Thymus (tissue), 14 donors: ENCODE measurements at places on chromosomes 11 and 22. TPM values are rescaled to one million over a fixed set of nuclear protein-coding genes. Genes with fewer than 3 reads are reported as not detected.

GRCh38 chr22:46083383-46084350, 66.7 kb upstream of the PPARA start:
- no peak for DNase-seq

GRCh38 chr11:69945157-69945556, 125.9 kb upstream of the FGF3 start:
- no peak for DNase-seq

DNA sequence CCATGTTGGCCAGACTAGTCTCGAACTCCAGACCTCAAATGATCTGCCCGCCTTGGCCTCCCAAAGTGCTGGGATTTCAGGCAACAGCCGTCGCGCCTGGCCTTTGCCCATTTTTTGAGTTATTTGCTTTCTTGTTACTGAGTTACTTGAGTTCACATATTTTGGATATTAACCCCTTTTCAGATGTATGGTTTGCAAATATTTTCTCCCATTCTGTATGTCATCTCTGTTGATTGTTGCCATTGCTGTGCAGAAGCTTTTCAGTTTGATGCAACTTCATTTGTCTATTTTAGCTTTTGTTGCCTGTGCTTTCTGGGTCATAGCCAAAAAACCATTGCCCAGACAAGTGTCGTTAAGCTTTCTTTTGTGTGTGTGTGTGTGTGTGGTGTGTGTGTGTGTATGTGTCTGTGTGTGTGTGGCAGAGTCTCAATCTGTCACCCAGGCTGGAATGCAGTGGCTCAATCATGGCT, 6.8 kb downstream of the TSGA10IP start:
- DNase-seq: no peak

DNA sequence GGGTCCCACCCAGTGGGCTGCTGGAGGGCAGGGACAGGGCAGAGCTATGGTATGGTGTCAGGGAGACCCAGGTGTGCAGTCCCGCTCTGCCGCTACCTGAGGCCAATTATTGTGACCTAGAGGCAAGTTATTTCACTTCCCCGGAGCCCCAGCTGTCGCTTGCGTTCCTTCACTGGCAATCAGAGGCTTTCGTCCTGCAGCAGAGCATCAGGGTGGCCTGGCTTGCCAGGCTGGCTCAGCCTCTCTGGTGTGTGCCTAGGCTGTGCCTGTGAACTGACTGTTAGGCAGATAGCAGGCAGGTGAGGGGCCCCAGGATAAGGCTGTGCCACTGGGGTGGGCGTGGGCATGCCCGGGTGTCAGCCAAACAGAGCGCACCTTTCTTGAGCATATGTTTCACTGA, 31.4 kb downstream of the GLB1L2 start:
- DNase-seq: no peak

DNA sequence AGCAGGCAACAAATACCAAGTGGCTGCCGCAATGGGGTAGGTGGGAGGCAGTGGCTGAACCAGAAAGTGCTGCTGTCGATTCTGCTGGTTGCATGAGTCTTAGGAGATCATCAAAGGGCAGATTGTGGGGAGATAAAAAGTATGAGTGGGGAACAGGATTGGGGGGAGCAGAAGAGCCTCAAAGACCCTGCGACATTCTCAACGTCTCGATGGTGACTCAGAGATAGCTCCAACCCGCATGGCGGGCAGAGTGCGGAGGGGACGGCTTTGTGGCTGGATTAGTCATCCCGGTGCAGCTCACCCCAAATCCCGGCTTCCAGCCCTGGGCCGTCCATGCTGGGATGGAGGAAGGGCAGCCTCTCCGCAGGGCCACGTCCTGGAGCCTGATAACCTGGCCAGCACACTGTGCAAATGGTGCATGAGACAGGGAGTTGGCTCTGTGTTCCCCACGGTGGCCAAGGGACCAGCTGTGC, 11.6 kb upstream of the RTN4R start:
- DNase-seq: no peak

GRCh38 chr11:126360049-126360446, 4.6 kb downstream of the ST3GAL4 start:
- no peak for DNase-seq

DNA sequence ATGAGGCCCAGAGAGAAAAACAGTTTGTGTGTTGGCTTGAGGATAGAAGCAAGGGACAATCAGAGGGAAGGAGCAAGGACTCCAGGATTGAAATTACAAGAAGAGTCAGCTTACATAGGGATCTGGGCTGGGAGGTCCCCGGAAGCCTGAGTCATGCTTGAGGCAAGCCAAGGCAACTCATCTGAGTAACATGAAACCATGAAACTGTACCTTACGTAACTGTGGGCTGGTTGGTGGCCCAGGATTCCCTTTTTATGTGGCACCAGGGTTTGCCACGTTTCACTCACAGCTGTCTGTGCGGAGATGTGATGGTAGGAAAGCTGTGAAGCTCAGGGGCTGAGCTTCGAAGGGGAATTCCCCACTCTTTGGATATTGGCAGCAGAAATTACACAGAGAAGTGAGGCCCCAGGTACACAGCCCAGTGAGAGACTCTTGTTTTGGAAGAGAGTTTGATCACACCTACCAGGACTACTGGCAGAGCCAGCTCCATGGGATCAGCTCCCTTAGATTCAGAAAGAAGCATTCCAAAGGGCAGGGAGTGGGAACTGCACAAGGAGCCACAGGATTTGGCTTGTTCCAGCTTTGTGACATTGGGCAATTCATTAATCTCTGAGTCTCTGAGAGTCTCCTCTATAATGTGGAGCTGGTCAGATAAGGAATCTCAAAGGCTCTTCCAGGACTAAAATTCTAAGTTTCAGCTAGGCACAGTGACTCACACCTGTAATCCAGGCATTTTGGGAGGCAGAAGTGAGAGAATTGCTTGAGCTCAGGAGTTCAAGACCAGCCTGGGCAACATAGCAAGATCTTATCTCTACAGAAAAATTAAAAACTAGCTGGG, 7.8 kb downstream of the SLC5A1 start:
- DNase-seq: no peak

DNA sequence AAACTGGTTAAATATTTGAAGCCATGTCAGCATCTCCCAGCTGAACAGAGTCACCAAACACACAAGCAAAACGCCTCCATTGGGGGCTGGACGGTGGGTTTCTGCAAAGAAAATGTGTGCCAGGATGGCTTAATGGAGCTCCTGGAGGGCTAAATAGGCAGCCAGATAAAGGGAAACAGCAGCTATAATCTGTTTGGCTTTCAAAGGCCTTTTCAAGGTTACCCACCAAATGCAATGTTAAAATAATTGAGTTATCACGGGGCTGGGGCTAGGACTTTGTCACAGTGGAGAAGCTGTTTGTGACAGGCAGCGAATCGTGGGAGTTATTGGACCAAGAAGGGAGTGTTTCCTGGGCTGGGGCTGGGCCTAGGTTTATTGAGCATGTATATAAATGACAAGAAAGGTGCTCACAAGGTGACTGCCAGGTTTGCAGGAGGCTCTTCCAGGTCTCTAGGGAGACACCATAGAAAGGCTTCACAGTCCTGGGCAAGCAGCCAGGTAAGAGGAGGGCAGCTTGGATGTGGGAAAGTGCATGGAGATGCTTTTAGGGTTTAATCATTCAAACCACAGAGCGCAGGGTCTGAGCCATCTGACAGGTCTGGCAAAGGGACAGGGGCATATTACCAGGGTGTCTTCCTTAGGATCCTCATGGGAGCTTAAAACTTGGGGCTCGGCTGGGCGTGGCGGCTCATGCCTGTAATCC, 28.3 kb downstream of the GRIK4 start:
- DNase-seq: no peak

- DNase-seq: no peak
Measured at GRCh38 chr22:23083315-23084021, 13.1 kb downstream of the GNAZ start.

DNA sequence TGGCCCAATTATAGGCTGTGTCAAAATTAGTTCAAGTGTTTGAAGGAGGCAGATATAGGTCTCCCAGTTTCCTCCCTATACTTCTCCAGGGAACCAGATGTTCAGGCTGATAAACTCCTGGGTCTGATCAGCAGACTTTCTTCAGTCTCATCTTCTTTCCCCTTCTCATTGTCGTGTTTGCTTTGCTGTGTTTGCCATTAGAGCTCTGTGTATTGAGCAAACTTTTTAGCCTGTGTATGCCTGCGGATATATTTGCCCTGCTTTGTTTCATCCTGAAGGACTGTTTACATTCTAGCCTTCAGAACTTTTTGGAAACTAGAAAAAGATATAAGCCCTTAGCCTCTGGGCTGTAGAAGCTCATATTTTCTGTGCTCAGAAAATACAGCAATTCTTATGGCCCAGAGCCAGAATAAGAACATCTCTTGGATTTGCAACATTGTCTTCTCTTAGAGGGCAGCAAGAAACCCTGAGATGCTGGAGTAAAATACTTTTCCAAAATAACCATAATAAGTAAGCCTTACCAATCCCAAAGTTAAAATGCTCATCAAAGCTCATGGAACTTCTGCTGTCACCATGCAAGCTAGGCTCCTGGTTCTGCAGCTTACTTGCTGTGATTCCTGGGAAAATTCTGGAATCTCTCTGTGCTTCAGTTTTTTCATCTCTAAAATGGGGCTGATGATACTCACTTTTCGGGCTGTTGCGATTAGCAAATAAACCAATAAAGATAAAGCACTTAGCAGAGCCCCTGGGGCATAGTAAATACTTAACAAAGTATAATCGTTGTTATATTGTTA, 34.1 kb upstream of the ME3 start:
- no peak for DNase-seq

- DNase-seq: no peak
Measured at GRCh38 chr11:44243595-44244343, 66.2 kb downstream of the ALX4 start.

- DNase-seq: no peak
Measured at GRCh38 chr22:36873614-36874308, 13.0 kb downstream of the NCF4 start.

- no peak for DNase-seq
Measured at GRCh38 chr11:126113012-126113411, 50.3 kb upstream of the CDON start.

GRCh38 chr11:32586576-32587190, 3.1 kb downstream of the EIF3M start:
- DNase-seq: no peak

DNA sequence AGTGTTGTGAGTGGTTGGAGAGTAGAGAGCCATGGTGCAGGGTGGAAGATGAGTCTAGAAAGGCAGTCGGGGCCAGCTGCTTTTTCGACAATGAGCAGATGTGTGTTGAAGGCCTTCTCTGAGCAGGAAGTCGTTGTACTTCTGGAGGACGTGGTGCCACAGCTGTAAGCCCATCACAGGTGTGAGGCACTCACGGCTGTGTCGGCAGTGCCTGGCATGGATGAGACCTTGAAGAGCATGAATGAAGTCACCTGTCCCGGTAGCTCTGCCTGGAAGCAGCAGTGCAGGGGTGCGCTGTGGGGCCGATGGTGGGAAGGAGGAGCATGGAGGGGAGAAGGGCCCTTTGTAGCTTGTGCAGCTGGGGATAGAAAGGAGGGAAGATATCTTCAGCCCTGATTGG, 165.2 kb downstream of the PKNOX2 start:
- no peak for DNase-seq

GRCh38 chr22:42805016-42805997, 51.8 kb downstream of the ARFGAP3 start:
- no peak for DNase-seq

GRCh38 chr11:117823294-117823945, 1.1 kb downstream of the FXYD2 start:
- DNase-seq: no peak

- no peak for DNase-seq
Measured at GRCh38 chr11:75229466-75229865, 11.1 kb upstream of the TPBGL start.

DNA sequence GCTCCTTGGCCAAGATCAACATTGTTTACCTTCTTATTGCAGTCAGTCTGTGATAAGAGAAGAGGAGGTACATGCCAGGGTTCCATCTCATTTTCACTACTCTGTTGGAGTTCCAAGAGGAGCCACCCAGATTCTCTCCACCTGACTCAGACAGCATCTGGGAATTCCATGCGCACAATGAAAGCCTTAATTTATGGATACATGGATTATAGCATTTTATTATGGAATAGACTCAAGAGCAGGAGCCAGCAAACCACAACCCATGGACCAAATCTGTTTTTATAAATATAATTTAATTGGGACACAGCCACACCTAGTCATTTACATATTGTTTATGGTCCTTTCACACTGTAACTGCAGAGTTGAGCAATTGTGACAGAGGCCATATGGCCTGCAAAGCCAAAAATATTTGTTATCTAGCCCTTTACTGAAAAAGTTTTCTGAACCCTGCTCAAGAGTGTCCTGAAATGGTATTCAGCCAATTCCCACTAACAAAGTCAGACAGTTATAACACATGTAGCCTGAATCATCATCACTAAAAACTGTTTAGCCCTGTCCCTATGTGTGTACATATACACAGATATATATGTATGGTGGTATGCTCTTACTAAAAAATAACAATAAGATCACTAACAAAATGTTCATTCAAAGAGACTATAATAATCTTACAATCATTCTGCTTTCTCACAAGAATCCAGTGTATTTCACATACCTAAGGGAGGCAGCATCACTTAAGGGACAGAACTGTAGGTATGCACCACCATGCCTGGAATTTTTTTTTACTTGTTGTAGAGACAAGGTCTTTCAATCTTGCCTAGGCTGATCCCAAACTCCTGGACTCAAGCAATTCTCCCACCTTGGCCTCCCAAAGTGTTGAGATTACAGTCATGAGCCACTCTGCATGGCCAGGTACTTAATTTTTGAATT, 104.5 kb upstream of the TEAD1 start:
- DNase-seq: no peak

- no peak for DNase-seq
Measured at GRCh38 chr11:105573091-105573490, 36.8 kb upstream of the GRIA4 start.

GRCh38 chr22:41841085-41841712, 8.3 kb downstream of the SREBF2 start:
- DNase-seq: no peak

DNA sequence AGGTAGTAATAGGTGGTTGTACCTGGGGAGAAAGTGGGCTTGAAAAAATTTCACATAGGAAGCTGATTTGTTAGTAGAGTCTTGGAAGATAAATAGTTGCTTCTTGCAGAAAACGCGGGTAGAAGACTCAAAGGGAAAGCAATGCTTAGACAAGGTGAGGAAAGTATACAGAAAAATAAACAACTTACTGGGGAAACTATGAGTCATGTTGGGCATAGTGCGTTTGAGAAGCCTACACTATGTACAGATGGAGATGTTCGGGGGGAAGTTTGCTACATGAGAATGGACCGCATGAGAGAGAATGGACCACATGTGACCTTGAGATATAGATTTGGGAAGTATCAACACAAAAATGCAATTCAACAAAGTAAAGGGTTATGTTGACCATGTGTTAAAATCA, 86.7 kb upstream of the DDI1 start:
- no peak for DNase-seq

Gene F2
- 0.07 TPM for polyA plus RNA-seq

Gene DDX25
- polyA plus RNA-seq: 1.1 TPM

Gene HBG2
- 1.0 TPM for polyA plus RNA-seq

Gene C11orf91
- polyA plus RNA-seq: 0.14 TPM

Gene VSIG10L2
- 0.84 TPM for polyA plus RNA-seq

Gene HTR3A
- 2.6 TPM for polyA plus RNA-seq

Gene CRACR2B
- polyA plus RNA-seq: 6.2 TPM

Gene C11orf42
- not detected for polyA plus RNA-seq

Gene RTN4RL2
- 1.4 TPM for polyA plus RNA-seq

Gene PLA2G3
- 0.39 TPM for polyA plus RNA-seq

Gene DNAJB13
- 0.30 TPM for polyA plus RNA-seq

Gene CECR2
- 0.27 TPM for polyA plus RNA-seq

Gene OLFML1
- 0.39 TPM for polyA plus RNA-seq

Gene MYEOV
- 0.64 TPM for polyA plus RNA-seq

Gene JAM3
- polyA plus RNA-seq: 19.3 TPM

Gene PRDX5
- polyA plus RNA-seq: 286 TPM
